Activated naive CD4-positive, alpha-beta T cell treated with anti-CD3 and anti-CD28 coated beads, Interleukin-2, amount 10 ng/mL, durations not matched to agents 7 days and 5 days (primary cell): ENCODE measurements at places on chromosomes 5 and 9.
A peak's percentile ranks its signal among the peaks of the same experiment; 100 is the strongest.

GRCh38 chr5:34439601-34440000, 216.5 kb upstream of the RAI14 start:
- H3K4me3 ChIP-seq: no peak overlapping the region
- no peaks in the 10 kb centered on the region for H3K4me1 ChIP-seq
- H3K27ac ChIP-seq: no peak overlapping the region
- H3K27me3 ChIP-seq: no peaks in the 10 kb centered on the region
- no peaks in the 10 kb centered on the region for H3K36me3 ChIP-seq

GRCh38 chr5:60497706-60498500, 202.1 kb downstream of the DEPDC1B start:
- H3K27me3 ChIP-seq: no peaks in the 10 kb centered on the region
- no peak for DNase-seq
- no peak overlapping the region for H3K4me3 ChIP-seq
- H3K4me1 ChIP-seq: no peaks in the 10 kb centered on the region
- H3K27ac ChIP-seq: no peak overlapping the region
- H3K36me3 ChIP-seq: no peaks in the 10 kb centered on the region

- H3K27ac ChIP-seq: no peak overlapping the region
- no peaks in the 10 kb centered on the region for H3K36me3 ChIP-seq
- no peak overlapping the region for H3K4me3 ChIP-seq
- H3K4me1 ChIP-seq: no peaks in the 10 kb centered on the region
Measured at GRCh38 chr9:135303280-135303647, 176.3 kb upstream of the PPP1R26 start.

DNA sequence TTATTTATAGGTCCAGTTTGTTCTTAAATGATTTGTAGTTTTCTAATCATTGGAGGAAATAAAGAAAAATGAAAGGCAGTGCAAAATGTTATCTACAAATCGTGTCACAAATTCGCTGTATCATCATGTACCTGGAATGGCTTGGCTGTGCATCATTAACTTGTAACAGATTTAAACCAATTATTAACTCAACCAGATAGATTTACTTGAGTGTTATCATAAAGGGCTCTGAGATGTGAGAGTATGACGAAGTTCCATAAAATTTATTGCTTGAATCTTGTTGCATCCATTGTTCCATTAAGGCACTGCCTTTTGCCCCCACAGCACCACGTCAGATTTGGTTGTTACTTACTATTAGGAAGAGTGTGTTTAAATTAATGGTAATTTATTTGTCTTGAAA, 23.5 kb downstream of the PCSK5 start:
- no peak for DNase-seq
- H3K4me1 ChIP-seq: no peaks in the 10 kb centered on the region
- H3K27me3 ChIP-seq: no peaks in the 10 kb centered on the region
- H3K27ac ChIP-seq: no peak overlapping the region

DNA sequence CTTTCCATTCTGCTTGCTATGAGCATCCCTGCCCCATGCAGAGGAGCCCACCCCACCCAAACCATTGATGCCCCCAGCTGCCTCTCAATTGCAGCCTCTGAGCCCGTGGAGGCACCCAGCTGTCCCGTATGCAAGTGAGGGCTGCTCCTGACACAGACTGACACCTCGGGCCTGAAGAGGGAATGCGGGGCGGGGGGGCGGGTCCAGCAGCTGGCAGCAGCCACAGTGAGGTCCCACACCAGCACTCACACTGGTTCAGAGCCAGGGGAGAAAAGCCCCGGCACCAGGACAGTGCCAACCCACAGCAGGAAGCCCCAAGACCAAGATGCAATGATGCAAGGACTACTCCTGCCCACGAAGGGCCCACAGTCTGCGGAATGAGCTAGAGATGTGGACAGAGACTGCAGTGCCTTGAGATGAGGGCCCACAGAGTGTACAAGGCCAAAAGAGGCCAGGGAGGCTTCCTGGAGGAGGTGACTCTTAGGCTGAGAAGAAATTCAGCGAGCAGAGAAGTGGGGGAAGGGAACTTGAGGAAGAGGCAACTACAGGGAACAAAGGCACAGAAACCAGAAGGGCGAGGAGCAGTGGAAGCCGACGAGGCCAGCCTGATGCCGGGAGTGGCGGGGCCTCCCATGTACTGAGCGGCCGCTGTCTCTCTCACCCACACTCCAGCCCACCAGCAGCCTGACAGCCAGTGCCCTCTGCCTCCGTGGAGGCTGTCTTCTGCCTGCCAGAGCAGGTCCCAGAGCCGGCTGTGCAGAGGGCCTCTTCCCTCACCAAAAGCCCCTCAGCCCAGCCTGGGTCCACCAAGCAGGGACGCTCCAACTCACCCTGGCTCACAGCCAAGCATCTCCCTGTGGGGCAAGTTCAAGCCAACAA, 9.2 kb downstream of the EEIG1 start:
- peaks cover 86% of the 10 kb centered on the region for H3K36me3 ChIP-seq
- peak overlapping the region; percentile 82 for H3K4me3 ChIP-seq
- peak overlapping the region; percentile 99 for H3K27ac ChIP-seq

DNA sequence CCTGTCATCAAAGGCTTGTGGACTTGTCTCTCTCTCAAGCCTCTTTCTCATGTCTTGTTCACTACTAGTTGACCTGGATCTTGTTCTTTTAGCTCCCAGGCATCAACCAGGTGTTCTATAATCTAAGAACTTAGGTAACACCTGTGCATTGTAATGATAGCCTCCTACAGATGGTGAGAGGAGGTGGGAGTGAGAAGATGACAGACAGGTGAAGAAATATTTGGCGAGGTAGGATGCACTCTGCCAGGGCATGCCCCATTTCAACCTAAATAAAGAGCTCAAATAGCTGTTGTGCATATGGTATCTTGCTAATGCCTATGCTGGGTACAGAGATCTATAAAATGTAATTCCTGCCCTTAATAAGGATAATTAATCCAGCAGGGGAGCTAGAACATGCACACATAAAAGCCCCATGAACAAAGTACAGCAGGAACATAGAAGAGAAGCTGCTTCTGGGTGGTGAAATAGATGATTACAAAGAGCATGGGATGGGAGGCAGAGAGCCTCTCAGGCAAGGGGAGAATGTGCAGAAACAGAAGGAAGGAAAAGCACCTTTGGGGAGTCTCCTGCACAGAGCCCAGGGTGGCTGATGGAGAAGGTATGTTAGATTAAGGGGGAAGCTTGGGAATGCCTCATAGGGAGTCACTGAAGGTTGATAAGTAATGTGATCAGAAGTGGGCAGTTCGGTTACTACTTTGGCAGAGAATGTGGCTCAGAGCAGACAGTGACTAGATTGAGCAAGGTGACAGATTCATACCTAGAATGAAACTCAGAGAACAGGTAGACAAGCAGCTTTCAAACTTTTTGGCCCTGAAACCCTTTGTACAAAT, 28.0 kb upstream of the PLIN2 start:
- no peaks in the 10 kb centered on the region for H3K36me3 ChIP-seq
- no peak overlapping the region for H3K4me3 ChIP-seq
- H3K4me1 ChIP-seq: peaks cover 23% of the 10 kb centered on the region
- DNase-seq: no peak

GRCh38 chr9:137167277-137167746, 2.5 kb downstream of the LRRC26 start:
- no peaks in the 10 kb centered on the region for H3K36me3 ChIP-seq
- peaks cover 96% of the 10 kb centered on the region for H3K27me3 ChIP-seq
- H3K27ac ChIP-seq: no peak overlapping the region
- no peak overlapping the region for H3K4me3 ChIP-seq

- H3K27me3 ChIP-seq: peaks cover 17% of the 10 kb centered on the region
- no peaks in the 10 kb centered on the region for H3K4me1 ChIP-seq
- no peak overlapping the region for H3K4me3 ChIP-seq
- DNase-seq: no peak
Measured at GRCh38 chr5:10861423-10861790, 100.4 kb upstream of the DAP start.

- no peak overlapping the region for H3K4me3 ChIP-seq
Measured at GRCh38 chr5:31130676-31131075, 62.8 kb upstream of the CDH6 start.

DNA sequence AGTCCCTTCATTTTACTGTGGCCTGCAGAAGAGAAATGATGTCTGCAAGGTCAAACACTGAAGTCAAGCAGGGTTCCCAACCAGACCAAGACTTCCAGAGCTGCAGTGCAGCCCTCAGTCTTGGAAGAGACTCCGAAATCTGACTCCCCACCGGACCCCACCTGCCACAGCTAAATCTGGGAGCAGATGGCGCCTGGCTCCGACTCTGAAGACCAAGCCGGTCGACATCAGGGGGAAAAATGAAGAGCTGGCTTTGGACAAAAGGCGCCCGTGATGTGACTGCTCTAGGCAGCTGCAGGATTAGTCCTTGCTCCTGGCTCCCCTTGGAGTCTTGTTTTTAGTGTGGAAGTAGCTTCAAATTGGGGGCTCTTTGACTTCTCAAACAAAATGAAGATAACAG, 72.4 kb upstream of the ZNF622 start:
- DNase-seq: no peak
- peaks cover 22% of the 10 kb centered on the region for H3K4me1 ChIP-seq
- H3K36me3 ChIP-seq: peaks cover 25% of the 10 kb centered on the region
- H3K4me3 ChIP-seq: no peak overlapping the region
- no peak overlapping the region for H3K27ac ChIP-seq

GRCh38 chr9:37969558-37970300, 65.8 kb upstream of the SLC25A51 start:
- H3K4me3 ChIP-seq: no peak overlapping the region
- no peak overlapping the region for H3K27ac ChIP-seq
- no peak for DNase-seq
- no peaks in the 10 kb centered on the region for H3K4me1 ChIP-seq
- H3K27me3 ChIP-seq: no peaks in the 10 kb centered on the region

GRCh38 chr9:4344946-4345345, 45.1 kb upstream of the GLIS3 start:
- DNase-seq: no peak
- no peaks in the 10 kb centered on the region for H3K36me3 ChIP-seq
- H3K4me1 ChIP-seq: peaks cover 9% of the 10 kb centered on the region
- no peak overlapping the region for H3K4me3 ChIP-seq
- peaks cover 3% of the 10 kb centered on the region for H3K27me3 ChIP-seq

DNA sequence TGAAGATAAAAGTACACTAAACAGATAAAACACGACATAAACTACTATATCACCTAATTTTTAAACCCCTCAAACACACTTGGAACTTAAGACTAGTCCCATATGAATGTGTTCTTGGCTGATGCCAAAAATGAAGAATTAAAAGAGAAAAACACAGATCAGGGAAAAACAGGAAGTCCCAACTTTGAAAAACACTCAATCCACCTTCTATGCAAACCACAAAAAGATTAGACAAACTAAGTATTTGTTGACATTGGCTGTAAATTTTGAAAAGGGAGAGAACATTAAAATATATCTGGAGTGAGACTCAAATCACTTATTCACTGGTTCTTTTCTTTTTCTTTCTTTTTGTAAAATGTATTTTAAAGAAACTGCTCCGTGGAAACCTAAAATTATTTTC, 81.4 kb downstream of the ANKH start:
- peaks cover 22% of the 10 kb centered on the region for H3K36me3 ChIP-seq
- no peaks in the 10 kb centered on the region for H3K27me3 ChIP-seq
- H3K27ac ChIP-seq: peak overlapping the region; percentile 83
- no peak overlapping the region for H3K4me3 ChIP-seq
- no peak for DNase-seq

DNA sequence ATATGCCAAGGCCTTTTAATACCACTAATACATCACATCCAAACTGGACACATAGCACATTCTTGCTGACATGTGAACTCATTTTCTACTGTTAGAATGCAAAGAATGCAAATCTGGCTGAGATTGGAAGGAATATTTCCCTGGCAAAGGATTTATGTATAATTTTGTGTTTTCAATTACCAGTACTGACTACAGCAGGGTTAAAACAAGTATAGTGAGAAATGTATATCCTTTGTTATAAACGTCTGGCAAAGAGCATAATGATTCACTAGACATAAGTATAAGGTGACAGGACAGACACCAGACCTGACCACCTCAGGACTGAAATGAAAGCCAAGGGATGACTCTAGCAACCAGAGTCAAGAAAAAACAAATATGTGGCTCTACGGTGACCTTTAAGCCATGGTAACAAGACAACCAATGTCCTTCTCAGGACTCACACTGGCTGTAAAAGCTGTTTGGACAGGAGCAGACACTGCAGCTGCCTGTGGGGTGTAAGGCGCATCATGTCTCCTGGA, 95.0 kb downstream of the MRPS27 start:
- H3K27me3 ChIP-seq: no peaks in the 10 kb centered on the region
- H3K4me3 ChIP-seq: no peak overlapping the region
- DNase-seq: no peak
- H3K4me1 ChIP-seq: peaks cover 3% of the 10 kb centered on the region

DNA sequence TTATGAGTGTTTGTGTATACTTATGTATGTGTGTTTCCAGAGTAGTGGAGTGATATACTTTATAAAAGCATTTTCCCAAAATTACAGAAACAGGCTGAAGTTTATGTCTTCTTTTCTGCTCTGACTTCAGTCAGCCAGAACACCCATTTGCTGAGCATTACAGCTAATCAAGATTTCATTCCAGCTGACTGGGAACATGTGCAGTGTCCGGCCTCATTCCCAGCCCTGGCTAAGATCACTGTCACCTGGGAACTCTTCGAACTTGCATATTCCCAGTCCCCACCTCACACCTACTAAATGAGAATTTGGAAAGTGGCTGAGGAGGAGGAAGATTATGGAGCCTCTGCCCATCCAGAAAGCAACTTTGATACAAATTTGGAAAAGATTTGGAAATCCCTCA, 90.8 kb upstream of the PRRC1 start:
- no peak overlapping the region for H3K27ac ChIP-seq
- H3K4me1 ChIP-seq: no peaks in the 10 kb centered on the region
- DNase-seq: no peak
- no peaks in the 10 kb centered on the region for H3K36me3 ChIP-seq

DNA sequence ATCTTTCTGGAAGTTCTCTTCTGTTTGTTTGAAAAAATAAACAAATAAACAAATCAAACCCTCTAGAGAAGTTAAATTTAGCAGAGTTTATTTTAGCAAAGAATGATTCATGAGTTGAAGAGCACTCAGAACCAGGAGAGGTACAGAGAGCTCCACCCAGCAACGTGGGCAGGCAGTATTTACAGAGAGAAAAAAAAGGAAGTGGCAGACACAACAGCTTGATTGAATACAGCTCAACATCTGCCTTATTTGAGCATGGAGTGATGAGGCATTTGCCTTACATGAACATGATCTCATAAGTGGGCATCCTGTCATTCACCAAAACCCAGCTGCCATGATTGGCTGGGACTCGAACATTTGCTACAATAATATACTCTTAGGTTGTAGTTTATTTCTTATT, 381.6 kb upstream of the ADAMTS16 start:
- no peak for DNase-seq
- H3K27ac ChIP-seq: no peak overlapping the region
- H3K4me1 ChIP-seq: no peaks in the 10 kb centered on the region
- no peaks in the 10 kb centered on the region for H3K27me3 ChIP-seq

- peaks cover 14% of the 10 kb centered on the region for H3K36me3 ChIP-seq
- peaks cover 40% of the 10 kb centered on the region for H3K4me1 ChIP-seq
- H3K4me3 ChIP-seq: peak overlapping the region; percentile 58
- peak overlapping the region; percentile 65 for H3K27ac ChIP-seq
- DNase-seq: peak; percentile 67
Measured at GRCh38 chr9:128192601-128193371, 1.4 kb upstream of the CIZ1 start.

GRCh38 chr9:109010746-109011145, 2.6 kb downstream of the CTNNAL1 start:
- peak; percentile 73 for DNase-seq
- H3K4me3 ChIP-seq: no peak overlapping the region
- peaks cover 6% of the 10 kb centered on the region for H3K36me3 ChIP-seq
- H3K4me1 ChIP-seq: peaks cover 34% of the 10 kb centered on the region

- H3K4me1 ChIP-seq: peaks cover 55% of the 10 kb centered on the region
- no peak for DNase-seq
- H3K36me3 ChIP-seq: peaks cover 50% of the 10 kb centered on the region
- H3K4me3 ChIP-seq: no peak overlapping the region
Measured at GRCh38 chr5:132408456-132408855, 38.9 kb downstream of the SLC22A5 start.
